ENCODE measurements at places on chromosomes 1 and 21.

GRCh38 chr1:27741121-27741520 lies 15.4 kb downstream of the FAM76A start:
- no peak for DNase-seq

DNA sequence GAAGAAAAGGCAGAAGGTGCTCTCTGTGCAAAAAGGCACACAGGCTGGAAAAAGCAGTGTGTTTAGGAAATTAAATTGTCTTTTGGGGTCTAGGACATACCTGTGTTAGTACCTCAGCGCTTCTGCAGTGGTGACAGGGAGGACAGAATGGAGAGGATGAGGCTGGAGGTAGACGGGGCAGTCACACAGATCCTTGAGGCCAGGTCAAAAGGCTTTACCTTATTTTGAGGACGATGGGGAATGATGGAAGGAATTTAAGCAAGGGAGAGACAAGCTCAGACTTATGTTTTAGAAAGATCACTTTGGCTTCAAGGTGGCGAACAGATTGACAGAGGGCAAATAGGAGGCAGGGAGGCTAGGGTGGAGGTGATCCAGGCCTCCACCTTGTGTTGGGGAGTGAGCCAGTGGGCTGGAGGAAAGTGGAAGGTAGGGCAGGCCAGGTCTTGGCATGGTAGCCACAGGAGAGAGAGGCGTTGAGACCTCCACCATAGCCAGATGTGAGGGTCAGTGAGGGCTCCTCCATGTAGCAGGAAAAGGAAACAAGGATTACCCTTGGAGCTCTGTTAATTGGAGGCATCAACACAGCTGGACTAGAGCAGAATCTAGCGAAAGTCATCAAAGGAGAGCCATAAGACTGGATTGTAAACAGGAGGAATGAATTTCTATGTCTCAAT lies 4.2 kb downstream of the CYP4B1 start:
- no peak for DNase-seq

DNA sequence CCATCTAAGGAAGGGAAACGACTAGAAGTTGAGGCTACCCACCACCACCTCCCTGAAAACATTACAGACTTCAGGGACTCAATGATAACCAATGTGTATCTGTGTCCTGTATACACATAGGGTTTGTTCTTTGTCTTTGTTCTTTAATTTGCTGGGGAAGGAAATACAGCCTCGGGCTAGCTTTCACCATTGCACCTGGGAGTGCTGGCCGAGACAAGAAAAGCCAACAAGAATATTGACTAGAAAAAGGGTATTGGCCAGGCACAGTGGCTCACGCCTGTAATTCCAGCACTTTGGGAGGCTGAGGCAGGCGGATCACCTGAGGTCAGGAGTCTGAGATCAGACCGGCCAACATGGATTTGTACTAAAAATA lies 50.4 kb downstream of the MDM4 start:
- no peak for DNase-seq

- DNase-seq: no peak
Measured at GRCh38 chr1:24111996-24112779, at the start of gene MYOM3. TSS of gene MYOM3 (minus strand) at chr1:24112135. CDS start at chr1:24108636, 3,499 bp downstream.

GRCh38 chr21:34606051-34606450 lies 8.9 kb downstream of the RCAN1 start:
- DNase-seq: no peak

DNA sequence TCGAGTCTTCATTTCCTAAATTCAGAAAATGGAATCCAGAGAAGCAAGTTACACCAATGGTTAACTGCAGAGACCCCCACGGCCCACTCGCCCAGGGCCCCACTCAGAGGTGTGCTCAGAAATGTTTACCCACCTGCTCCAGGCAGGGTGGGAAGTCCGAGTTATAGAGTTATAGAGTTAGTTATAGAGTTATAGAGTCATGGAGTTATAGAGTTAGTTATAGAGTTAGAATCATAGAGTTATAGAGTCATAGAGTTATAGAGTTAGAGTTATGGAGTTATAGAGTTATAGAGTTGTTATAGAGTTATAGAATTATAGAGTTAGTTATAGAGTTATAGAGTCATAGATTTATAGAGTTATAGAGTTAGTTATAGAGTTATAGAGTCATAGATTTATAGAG lies 31.7 kb downstream of the UBASH3A start:
- DNase-seq: no peak

- DNase-seq: no peak
Measured at GRCh38 chr1:58583496-58583895, 6.4 kb upstream of the TACSTD2 start.

- no peak for DNase-seq
Measured at GRCh38 chr1:112769611-112770010, 54.5 kb upstream of the PPM1J start.

DNA sequence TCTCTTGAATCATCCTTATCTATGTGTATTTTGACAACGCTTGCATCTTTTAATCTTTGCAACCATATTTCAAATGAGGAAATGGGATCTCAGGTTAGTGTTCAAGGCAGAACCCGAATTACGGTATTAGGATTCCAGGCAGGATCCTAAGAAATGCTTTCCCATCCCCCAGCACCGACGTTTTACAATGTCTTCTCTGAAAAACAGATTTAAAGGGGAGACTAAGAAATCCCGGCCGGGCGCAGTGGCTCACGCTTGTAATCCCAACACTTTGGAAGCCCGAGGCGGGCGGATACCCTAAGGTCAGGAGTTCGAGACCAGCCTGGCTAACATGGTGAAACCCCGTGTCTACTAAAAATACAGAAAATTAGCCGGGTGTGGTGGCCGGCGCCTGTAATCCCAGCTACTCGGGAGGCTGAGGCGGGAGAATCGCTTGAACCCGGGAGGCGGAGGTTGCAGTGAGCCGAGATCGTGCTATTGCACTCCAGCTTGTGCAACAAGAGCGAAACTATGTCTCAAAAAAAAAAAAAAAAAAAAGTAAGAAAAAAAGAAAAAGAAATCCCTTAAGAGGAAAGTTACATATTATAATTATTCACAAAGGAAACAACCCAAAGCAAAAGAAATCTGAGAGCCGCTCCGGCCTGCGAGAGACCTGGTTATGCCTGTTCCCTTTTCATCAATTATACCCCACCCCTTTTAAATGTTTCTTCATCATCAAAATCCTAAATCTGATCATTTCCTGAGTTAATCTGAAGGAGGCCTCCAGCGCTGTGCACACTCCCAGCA lies 801 bp upstream of the GORAB start:
- DNase-seq: no peak

Measured in AG04449 (cell line).